ENCODE measurements at places on chromosomes 2 and 18.

GRCh38 chr2:18454692-18455235, 105.7 kb downstream of the RDH14 start:
- no peak for DNase-seq

- DNase-seq = no peak
Measured at GRCh38 chr2:19623488-19623887, 265.1 kb upstream of the OSR1 start.

DNA sequence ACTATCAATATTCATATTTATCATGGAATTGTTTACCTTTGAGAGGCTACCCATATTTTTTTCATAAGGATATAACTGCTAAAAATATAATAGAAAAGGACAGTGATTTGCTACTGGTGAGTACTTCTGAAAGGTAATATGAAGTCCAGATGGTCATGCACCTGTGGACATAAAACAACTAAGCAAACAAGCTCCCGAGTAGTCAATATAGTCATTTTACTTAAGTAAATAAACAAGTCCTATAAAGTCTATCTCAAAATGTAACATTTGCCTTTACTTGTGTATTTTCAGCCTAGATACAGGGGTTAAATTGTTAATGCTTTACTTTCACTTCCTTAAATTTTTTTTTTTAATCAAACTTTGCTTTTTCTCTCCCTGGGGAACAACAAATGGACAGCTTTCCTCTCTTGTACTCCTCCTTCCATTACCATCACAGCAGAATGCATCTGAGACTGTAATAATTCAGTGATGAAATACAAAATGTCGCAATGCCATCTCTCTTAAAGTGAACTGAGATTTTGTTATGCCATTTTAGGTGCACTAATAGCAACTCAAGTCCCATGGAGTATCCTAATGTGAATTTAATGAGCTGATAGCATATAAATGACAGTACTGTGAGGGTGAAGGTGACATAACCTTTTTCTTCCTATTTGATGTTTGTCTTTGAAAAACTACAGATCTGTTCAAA, 1325.4 kb upstream of the ZEB2 start:
- no peak for DNase-seq

GRCh38 chr2:205540036-205540435, 142.3 kb upstream of the NRP2 start:
- DNase-seq = no peak

- no peak for DNase-seq
Measured at GRCh38 chr18:79552696-79553095, 126.9 kb upstream of the CTDP1 start.

DNA sequence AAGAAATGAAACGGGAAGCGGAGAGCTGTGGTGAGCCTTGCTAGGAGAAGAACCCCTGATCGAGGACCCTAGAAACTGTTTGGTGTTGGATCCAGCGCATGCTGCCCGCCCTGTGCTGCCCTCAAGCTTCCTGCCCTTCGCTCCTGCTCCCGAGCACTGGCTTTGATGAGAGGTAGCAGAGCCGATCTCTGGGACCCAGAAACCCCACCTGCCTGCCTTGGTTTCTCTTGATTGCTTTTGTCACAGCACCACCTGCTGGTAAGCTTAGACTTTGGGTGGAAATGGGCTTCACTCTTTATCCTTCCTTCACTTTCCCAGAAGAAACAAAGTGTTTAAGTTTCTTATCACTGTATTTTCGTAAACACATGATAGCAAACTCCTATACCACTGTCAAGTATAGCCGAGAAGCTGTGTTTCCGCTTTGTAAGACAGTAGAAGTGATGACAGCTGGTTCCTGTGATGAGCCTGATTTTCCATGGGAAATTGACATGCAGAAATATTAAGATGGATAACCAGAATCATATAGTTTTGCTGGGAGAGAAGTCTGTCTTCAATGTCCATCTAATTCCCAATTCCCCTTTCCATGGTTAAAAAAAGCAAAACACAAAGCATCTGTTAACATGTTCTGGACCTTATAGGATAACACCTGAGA, 267.4 kb downstream of the PHLPP1 start:
- DNase-seq = peak; percentile 91

DNA sequence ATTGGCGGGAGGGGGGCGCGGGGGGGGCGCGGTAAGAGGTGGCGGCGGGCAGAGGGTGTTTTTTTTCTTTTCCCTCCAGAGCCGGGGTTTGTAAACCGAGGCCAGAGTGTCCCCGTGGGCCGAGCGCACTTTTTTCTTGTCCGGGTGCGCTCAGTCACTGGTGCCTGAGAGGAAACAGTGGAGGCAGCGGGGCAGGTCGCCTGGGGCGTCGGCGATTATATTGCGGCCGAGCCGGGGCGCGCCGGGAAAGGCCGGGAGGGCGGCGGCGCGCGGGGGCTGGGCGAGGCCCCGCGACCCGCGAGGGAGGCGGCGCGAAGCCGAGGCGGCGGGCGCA, 275 bp downstream of the HOXD8 start:
- no peak for DNase-seq

- DNase-seq = no peak
Measured at GRCh38 chr2:171957061-171957460, 34.8 kb downstream of the HAT1 start.

DNA sequence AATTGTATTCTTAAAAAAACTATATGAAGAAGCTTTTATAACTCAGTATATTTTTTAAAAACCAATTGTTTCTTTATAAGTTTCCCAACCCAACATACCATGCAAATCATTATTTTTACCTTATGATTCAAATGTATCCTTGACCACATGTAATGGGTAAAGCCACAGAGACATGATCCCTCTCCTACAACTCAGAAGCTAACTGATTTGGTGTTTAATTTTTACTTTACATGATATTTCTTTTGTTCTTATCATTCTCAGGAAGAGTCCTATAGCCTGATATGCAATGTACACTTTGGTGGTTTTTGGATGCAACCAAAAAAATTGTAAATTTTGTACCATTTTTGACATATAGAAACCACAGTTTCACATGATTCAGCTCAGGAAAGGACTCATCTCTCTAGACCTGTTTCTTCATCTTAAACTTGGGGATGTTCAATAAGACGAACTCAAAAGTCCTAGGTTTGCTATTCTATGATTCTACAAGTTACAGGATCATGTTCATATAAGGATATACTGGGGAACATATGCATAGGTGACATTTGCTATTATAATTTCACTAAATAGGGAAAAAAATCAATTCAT, 85.2 kb upstream of the RBBP8 start:
- no peak for DNase-seq

DNA sequence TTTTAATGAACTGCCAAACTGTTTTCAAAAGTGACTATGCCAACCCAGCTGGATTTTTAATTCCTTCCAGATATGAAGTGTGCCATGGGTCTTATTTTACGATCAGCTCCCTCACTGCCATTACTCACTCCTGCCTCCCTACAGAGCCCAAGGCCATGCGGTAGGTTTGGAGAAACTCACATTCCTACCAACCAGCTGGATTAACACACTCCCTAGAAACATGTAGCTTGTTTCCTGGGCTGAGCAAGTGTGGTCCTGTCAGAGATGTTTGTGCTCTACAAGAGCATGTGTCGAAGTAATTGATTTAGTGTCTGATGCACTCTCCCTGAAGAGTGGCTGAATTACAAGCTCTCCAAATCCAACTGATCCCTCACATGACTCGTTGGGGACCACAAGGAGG, 82.5 kb downstream of the SPP2 start:
- no peak for DNase-seq

Measured in posterior cingulate gyrus (tissue), 11 donors.